ENCODE measurements at places on chromosomes 3 and 15. TPM values are rescaled to one million over a fixed set of nuclear protein-coding genes. Genes with fewer than 3 reads are reported as not detected.

SIDT1 gene
- total RNA-seq, result 0.38 TPM

CLDN11 gene
- 0.14 TPM for total RNA-seq

STAC gene
- total RNA-seq, result 2.6 TPM

DAZL gene
- not detected for total RNA-seq

SHC4 gene
- total RNA-seq, result 0.86 TPM

GOLGA6L4 gene
- total RNA-seq, result 0.74 TPM

CCDC71 gene
- 10.1 TPM for total RNA-seq

GHSR gene
- not detected for total RNA-seq

OCA2 gene
- total RNA-seq, result 0.09 TPM

FBXL2 gene
- 6.0 TPM for total RNA-seq

CPNE9 gene
- total RNA-seq, result not detected

ABCF3 gene
- 34.4 TPM for total RNA-seq

ZBBX gene
- not detected for total RNA-seq

TJP1 gene
- total RNA-seq, result 89.3 TPM

CCR4 gene
- total RNA-seq, result not detected

GMPS gene
- 84.1 TPM for total RNA-seq

CACNA2D2 gene
- 0.28 TPM for total RNA-seq

Measured in A549 treated with CpdA at 1 μM for 4 hours (cell line).